Adrenal gland (tissue), 19 donors: ENCODE measurements at places on chromosomes 7 and 10.
A peak's percentile ranks its signal among the peaks of the same experiment; 100 is the strongest.

DNA sequence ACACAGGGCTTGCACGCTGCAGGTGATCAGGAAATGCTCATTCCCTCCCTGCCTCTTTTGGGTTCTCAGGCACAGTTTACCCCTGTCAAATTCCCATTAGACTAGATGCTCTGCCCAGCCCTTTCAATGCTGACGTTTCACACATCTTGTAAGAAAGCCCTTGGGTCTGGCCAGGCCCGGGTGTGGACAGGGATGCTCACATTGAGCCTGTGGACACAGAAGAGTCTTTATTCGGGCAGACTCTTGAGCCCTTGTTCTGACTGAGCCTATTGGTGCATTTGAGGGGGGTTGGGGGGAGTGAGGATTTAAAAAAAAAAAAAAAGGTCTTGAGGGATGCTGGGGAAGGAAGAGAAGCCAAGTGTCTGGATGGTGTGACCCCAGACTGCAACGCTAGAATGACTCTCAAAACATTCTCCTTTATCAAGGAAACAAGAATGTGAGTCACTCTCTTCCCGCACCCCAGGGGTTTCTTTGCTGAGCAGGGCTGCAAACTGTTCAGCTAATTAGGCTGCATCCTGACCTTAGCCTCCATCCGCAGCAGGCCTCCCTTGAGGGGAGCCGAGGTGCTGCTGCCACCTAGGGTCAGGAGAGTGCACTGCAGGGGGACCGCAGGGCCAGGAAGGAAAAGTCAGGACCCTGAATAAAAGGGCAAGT lies 53.6 kb upstream of the TMEM72 start:
- peak; percentile 63 for DNase-seq

GRCh38 chr10:104580321-104580720 lies 60.8 kb upstream of the SORCS3 start:
- no peak for DNase-seq

GRCh38 chr7:24967696-24968095 lies 12.3 kb downstream of the OSBPL3 start:
- DNase-seq, result no peak

DNA sequence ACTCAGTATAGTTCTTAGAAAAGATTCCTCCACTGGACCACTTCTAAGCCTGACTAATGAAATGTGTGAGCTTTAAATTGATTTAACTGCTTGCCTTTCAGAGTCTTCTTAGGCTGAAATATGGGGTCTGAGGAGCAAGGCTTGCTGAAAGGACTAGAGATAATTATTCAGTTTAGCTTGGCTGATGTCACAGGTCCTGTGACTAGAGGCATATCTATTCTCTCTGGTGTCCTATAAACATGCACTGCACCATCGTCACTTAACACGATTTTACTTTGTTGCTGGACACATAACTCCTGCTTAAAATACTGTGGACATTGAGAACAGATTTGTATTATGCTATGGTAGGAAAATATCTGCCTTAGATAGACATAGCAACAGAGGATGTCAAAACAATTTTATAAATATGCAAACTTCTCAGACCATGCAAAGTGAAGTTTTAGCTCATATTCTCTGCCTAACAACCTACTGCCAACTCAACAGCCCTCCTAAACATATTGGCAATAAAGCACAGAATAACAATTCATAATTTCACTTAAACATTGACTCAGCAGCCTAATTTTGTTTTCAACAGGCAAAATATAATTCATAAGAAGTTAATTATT lies 80.2 kb downstream of the RNF133 start:
- DNase-seq, result no peak

- no peak for DNase-seq
Measured at GRCh38 chr7:36971515-36972139, 247.3 kb upstream of the AOAH start.

DNA sequence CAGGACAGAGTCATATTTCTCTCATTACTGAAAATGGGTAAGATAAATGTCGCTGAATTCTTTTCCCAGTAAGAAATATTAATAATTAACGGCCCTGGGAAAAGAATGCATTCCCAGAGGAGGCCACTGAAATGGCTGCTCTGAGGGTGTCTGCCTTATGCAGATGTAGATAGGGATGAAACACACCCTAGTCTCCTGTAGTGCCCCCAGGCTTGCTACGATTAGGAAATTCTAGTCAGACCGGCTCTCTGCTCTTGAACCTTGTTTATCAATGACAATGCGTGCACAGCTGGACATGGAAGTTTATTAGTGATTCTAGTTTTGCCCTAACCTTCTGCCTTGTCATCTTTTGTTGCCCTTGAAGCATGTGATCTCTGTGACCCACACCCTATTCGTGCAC lies 291.1 kb downstream of the ZNF248 start:
- no peak for DNase-seq

DNA sequence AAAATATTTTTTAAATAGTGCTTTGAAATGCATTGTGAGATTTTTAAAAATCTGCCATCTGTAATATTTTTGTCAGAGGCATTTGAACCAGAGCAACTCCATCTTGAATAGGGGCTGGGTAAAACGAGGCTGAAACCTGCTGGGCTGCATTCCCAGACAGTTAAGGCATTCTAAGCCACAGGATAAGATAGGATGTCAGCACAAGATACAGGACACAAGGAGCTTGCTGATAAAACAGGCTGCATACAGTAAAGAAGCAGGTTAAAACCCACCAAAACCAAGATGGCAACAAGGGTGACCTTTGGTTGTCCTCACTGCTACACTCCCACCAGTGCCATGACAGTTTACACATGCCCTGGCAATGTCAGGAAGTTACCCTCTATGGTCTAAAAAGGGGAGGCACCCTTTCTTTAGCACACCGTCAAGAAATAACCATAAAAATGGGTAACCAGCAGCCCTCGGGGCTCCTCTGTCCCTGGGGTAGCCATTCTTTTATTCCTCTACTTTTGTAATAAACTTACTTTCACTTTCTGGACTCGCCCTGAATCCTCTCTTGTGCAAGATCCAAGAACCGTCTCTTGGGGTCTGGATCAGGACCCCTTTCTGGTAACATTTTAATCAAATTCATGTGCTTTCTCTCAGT lies 273.7 kb downstream of the SEMA3D start:
- DNase-seq, result no peak

GRCh38 chr10:96271016-96271815 lies at the start of gene BLNK:
TSS of gene BLNK (minus strand) at chr10:96271569. CDS start at chr10:96271398, 171 bp downstream.
- DNase-seq, result peak; percentile 69

DNA sequence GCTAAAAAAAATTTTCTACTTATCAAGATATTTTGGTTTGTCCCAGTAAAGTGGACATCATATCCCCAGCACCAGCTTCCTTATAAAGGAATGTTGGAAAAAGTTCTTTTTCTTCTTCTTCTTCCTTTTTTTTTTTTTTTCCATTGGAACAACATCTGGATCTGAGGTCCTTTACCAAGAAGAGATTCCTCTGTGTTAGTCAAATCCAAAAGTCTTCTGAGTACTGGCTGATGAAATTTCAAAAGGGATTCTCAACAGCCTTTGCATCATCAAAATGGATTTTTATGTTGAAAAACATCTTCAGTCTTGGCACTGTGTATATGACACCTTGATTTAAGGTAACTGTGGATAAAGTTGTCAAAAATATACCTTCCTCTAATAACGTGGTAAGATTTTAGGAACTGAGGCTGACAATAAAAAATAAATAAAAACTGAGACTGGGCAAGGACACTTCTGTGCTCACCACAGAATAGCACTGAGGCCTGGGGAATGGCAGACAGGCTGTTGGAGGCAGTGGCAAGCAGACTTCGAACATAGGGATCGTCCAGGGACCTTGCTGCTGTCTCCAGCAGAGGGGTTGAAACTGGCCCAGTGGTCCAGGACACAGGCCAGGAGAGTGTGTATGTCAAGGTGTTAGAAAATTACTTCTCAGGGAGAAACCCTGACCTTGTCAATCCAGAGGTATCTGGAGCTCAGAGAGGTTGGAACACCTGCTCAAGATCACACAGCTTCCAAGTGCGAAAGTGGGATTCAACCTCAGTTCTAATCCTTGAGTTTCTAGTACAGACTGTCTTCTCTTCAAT lies 130.4 kb downstream of the PTPN20 start:
- no peak for DNase-seq

DNA sequence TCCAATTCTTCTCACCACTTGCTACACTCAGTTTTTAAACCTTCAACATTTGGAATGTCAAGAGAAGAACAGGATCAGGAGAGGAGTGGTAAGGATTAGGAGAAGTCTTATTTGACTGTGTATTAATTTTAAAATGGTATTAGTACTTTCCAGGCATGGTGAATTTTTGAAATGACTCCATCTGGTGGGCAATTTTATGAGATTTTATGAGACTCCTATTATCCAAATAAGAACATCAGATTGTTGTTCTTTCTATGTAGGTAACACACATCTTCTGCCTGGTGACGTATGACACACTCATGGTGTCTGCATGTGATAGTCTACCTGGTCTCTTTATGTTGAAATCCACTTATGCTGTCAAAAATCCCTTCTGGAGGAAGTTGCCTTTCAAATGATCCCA lies 51.0 kb downstream of the SLC13A1 start:
- DNase-seq, result no peak

DNA sequence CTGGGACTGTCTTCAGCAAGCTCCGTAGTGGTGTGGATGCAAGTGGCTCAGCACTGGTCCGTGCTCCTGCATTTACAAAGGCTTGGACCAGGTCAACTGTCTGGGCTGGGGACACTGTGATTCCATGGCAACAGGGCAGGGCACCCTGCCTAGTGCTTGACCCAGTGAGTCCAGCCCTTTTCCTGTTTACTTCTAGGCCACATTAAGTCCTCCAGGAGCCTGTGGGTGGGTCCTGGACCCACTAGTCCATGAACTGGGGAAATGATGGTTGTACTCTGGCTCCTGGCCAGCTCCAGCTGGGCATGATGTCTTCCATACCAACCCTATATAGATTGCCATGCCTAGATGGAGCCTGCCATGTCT lies 152.0 kb downstream of the RPS24 start:
- peak; percentile 61 for DNase-seq

DNA sequence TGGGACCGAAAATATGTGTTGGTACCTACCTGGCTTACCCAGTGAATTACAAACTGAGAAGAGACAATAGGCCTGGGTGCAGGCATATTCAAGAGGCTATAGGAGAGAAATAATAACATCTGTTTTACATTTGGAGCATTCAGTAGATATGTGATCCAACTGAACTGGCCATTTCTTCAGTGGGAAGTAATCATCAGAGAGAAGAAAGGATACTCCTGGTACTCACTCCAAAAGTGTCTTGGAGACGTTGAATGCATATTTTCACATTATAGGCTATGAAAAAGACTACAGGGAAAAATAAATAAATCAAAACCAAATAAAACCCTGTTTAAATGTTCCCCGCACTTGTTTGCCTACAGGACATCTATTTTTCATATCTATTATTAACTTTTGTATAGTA lies 1680.3 kb downstream of the REEP3 start:
- no peak for DNase-seq

DNA sequence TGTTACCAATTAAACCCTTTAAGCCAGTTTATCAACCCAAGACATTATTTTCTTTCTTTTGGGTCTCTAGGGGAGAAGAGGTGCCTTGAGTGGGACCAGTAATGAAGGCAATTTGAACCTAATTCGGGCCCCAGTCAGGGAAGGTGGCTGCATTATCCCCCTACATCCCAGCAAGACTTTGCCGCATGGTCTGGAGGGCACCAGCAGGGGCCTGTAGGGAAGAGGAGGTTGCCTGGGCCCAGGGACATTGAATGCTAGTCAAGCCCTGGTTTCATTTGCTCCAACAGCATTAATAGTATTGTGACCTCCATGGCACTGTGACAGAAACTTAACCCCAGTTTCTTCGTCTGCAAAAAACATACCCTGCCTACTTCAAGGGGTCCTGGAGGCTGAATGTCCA lies 108.8 kb downstream of the CUX1 start:
- no peak for DNase-seq

- no peak for DNase-seq
Measured at GRCh38 chr7:83143107-83143506, 19.6 kb downstream of the PCLO start.

GRCh38 chr10:76296957-76297356 lies 865.5 kb downstream of the LRMDA start:
- no peak for DNase-seq

DNA sequence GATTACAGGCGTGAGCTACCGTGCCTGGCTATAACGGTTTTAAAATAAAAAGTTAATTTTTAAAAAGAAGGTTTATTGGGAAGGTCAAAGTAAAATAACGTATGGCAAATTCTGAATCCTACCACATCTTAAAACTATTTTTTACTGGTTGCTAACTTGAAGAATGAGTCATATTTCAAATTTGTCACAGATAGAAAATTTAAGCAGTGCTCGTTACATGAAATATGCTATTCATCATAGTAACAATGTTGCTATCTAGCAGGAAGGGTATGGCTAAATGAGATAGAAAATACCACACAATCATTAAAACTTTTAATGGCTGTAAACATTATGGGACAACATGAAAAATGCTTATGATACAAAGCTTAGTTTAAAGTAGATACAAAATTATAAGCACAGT lies 500.5 kb downstream of the PHTF2 start:
- no peak for DNase-seq

- DNase-seq, result no peak
Measured at GRCh38 chr7:30660331-30661255, 21.7 kb downstream of the CRHR2 start.

GRCh38 chr10:12749760-12750478 lies 251.6 kb downstream of the CCDC3 start:
- DNase-seq, result no peak

DNA sequence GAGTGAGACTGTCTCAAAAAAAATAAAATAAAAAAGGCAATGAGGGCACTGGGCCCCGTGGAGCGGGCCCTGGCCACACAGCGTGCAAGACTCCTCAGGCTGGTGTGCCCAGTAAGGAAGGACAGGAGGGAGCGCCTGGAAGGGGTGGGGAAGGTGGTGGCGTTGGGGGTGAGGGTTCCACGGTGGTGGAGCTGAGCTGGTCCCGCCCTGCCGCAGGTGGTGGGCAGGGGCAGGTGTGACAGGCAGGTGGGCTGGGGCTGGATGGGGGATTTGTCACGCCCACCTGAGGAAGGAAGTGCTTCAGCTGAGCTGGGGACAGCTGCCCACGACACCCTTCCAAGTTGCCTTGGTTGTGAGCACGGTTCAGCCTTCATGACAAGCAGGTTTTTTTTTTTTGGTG lies 760 bp upstream of the PRAP1 start:
- DNase-seq, result no peak

DNA sequence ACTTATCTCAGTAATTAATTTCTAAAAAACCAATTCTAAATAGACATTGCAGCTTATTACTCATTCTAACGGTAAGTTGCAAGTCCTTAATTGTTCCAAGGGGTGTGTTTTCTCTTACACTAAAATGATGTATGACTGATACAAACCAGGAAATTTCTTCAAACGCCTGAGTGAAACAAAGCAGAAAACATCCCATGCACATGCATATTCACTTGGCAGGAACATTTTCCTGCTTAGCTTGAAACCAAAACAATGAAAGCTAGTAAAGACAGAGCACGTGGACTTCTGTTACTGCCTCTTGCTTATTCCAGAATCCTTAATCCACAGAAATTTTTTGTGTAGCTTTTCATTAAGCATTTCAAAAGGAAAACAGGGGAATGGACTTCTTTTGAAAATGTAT lies 187.7 kb downstream of the MTERF1 start:
- DNase-seq, result no peak

GRCh38 chr7:43377196-43377960 lies 205.5 kb upstream of the STK17A start:
- no peak for DNase-seq

- DNase-seq, result no peak
Measured at GRCh38 chr7:47049234-47049774, 532.6 kb downstream of the TNS3 start.
